ENCODE measurements at places on chromosomes 7 and 10.

- no peak for DNase-seq
Observed at GRCh38 chr7:101373812-101374614, 11.3 kb downstream of the COL26A1 start.

DNA sequence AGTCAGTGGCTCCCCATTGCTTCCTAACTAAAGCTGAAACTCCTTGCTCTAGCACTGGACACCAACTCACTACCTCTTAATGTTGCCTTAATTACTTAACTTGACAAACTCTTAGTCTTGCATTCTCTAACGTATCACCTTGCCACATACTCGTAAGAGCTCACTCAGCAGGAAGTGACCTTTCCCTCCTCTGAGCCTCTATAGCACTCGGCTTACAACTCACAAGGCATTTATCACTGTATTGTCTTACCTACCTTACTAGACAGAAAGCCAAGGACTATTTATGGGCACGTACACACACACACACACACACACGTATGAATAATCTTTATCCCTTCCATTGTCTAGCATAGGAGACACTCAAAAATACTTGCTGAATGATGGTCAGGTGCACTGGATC is 21.2 kb downstream of the CEP41 start:
- no peak for DNase-seq

- DNase-seq = no peak
Observed at GRCh38 chr10:83555264-83555663, 584.0 kb upstream of the GHITM start.

DNA sequence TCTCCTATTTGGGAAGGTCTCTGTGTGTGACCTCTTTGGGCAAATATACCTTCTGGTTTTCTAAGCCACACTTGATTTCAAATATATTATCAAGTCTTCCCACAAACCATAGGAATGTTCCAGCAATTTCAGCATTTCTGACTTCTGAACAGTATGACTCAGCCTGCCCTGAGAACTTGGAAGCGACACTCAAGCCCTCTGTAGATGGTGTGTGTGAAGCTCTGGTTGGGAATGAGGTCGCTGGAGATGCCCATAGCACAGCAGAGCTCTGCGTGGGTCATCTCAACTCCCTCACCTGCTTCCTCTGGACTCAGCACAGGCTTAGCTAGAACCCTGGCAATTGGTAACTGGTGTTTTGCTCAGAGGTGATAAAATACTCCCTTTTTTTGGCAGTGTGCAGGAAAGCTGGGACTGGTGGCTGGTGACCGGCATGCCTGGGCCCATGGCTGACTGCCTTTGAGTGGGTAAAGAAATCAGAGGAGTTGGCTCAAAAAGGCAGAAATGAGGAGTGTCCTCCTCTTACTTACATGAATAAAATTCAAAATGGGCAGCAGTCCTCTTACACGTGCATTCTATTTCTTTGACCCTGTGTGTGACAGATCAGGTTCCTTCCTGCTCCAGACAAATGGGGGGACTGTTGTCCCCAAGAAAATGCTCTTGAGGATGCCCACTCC is 87.5 kb upstream of the NRP1 start:
- DNase-seq = no peak

Data from activated naive CD4-positive, alpha-beta T cell (primary cell).